ENCODE measurements at places on chromosomes 12 and 14. TPM values are rescaled to one million over a fixed set of nuclear protein-coding genes. Genes with fewer than 3 reads are reported as not detected.

The PAH gene
- not detected for total RNA-seq

The TSPAN8 gene
- total RNA-seq: not detected

The KRT85 gene
- total RNA-seq: not detected

The FGD6 gene
- total RNA-seq: 32.2 TPM

The GLIPR1L1 gene
- total RNA-seq: not detected

The SYCP3 gene
- not detected for total RNA-seq

- DNase-seq: no peak
Observed at GRCh38 chr12:94039914-94040313, 108.5 kb upstream of the PLXNC1 start.

DNA sequence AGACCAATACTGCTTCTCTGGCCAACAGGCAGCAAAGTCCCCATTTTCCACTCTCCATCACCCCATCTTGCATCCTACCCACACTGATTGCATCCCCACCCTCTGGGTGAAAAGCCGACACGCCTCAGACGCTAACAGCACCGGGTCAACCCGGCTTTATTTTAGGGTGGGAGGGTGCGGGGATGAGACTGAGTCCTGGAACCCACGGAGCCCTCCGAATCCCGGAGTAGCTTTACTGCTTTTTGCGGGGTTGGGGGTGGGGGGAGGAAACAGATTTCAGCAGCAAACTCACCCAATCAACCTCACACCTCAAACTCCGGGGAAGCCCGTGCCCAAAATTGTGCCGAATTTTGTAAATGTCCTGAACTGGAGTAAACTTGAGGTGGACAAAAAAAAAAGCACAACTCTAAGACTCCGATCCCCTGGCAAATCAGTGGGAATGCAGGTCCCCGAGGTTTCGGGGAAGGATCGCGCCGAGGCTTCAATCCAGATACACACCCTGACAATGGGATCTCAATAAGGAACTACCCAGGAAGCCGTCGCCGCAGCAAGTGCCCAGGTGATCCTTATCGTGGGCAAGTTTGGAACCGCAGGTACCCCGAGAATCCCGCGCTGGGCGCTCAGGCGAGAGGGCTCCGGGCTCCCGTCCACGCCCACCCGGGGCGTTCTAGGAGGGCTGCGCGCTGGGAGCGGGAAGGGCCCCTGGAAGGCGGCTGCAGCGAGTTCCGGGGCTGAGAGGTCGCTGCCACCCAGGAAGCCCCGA lies 1.1 kb downstream of the GCH1 start:
- DNase-seq: no peak

- no peak for DNase-seq
Observed at GRCh38 chr12:93137656-93138612, 208.8 kb upstream of the EEA1 start.

DNA sequence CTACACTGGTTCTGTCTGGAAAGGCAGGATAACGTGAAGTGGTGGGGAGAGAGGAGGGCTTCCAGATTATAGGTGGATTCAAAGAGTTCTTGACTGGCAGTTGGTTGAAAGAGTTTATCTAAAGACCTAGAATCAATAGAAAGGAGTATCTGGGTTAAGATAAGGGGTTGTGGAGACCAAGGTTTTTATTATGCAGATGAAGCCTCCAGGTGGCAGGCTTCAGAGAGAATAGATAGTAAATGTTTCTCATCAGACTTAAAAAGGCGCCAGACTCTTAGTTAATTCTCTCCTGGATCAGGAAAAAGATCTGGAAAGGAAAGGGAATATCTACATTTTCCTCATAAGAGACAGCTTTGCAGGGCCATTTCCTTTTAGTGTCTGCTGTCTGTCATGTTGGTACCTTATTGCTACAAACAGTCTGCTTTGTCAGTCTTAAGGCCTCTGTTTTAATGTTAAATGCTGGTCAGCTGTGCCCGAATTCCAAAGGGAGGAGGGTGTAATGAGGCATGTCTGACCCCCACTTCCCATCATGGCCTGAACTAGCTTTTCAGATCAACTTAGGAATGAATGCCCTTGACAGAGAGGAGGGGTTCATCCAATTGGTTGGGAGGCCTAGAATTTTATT lies 401.3 kb downstream of the FUT8 start:
- no peak for DNase-seq

DNA sequence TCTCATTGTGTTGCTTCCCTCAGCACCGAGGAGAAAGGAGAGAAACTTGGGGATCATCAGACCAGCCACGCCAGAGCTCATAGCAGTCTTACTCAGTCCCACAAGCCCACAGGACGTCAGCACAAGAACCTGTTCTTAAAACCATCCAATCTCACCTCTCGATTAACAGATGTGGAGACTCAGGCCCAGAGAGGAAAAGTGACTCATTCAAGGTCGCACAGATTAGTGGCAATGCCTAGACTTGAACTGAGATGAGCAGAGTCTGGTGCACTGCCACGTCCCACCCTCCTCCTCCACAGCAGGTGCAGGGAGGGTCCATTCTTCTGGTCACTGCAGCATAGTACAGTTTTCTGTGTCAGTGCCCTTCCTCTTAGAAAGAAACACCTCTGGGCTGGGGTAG lies 154.9 kb upstream of the PZP start:
- no peak for DNase-seq

DNA sequence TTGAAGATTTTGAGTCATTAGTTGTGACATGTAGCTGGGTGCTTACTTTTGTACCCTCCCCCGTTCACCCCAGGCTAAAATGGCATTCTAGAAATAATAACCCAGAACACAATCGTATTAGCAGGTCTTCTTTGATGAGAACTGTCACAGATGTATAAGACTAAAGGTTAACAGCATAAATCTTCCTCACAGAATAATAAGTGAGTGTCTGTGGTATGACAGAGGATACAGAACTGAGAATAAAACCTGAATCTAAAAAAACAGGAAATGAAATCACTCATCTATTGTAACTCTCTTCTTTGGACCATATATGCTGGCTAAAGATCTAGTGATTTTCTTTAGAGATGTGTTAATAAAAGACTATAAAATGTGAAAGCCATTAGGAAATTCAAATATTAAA lies 746.6 kb downstream of the LRFN5 start:
- DNase-seq: no peak

- no peak for DNase-seq
Observed at GRCh38 chr14:22671622-22672021, 27.5 kb upstream of the OR6J1 start.

DNA sequence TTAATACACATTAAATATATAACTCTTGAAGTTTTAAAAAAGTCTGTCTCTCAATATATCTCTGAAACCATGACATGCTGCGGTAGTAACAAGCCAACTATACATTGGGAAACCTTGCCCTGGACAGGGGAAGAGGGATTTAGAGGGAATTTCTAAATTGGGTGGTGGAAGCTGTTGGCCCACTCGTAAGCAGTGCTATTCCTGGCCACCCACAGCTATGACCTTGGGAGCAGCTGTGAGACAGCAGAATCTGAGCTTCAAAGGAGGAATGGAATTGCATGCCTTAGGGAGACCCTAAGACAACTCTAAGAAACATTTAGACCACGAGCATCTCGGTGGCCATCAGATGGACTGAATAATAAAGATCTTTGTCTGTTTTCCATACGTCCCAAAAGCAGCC lies 15.8 kb upstream of the GCH1 start:
- no peak for DNase-seq

GRCh38 chr12:18261273-18261672 lies at the start of gene PIK3C2G:
Gene PIK3C2G, plus strand, starts transcription at chr12:18261518. Its CDS starts 20,564 bp downstream, at chr12:18282082.
- DNase-seq: no peak

- DNase-seq: no peak
Observed at GRCh38 chr12:74781991-74782485, 244.4 kb downstream of the ATXN7L3B start.

DNA sequence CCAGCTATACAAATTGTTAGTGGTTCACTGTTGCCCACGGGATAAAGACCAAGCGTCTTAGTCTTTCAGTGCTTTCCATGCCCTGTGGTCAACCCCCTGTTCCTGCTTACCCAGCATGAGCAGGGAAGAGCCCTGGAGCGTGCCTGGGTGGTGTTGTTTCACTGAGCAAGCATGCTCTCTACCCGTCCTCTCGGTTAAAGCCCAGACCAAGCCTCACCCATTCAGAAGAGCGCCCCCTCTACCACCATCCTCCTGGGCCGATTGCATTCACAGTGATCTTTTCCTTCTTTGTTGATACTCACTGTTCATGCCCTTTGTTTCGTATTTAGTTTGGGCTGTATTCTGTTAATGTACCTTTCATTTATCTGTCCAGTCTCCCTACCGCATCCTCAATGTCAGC lies 25.1 kb downstream of the DYRK4 start:
- no peak for DNase-seq

- DNase-seq: no peak
Observed at GRCh38 chr12:109445191-109445609, 31.9 kb downstream of the KCTD10 start.

DNA sequence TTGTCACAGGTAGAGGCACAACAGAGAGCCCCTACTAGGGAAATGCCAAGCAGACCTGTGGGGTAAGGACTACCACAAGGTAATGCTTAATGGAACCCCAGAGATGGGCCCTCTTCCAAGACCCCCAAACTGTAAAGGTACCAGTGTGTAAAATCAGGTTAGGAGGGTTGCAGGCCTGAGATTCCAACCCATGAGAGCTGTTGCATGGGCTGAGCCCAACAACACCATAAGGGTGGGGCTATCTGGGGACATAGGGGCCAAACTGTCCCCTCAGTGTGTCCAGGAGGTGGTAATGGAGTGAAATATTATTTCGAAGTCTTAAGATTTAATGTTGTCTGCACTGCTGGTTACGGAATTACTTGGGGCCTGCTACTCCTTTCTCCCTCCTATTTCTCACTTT lies 620.2 kb downstream of the ETNK1 start:
- no peak for DNase-seq

DNA sequence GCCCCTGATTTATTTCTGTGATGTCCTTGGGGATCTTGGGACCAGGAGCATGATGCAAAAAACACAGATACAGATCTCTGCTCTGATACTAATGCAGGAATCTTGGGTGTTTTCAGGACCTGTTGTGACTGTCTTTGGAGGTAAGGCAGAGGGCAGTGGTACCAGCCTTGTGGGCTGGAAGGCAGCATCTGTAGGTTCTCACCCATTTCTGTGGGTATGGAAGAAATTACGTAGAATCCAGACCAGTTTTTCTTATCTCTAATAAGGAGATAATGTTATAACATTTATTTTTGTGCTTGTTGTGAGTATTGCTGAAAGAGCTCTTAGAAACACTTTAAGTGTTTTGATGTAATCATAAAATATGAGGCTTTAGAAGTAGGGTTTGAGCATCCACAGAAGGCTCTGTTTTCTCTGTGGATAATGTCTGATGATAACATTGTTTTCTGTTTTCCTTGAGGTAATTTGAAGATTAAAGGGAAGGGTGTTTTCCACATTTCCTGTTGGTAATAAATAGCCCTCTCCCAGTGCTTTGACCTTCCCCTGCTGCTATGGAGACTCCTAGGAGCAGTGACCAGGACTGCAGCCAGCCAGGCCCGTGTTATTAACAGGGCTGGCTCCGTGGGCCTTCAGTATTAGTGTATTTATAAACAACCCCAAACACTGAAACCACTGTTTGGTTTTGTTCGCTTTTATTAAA lies 9.4 kb upstream of the DCP1B start:
- DNase-seq: no peak

GRCh38 chr14:34065690-34066391 lies 115.0 kb upstream of the EGLN3 start:
- no peak for DNase-seq

GRCh38 chr14:105423488-105424195 lies 4.0 kb downstream of the MTA1 start:
- no peak for DNase-seq

DNA sequence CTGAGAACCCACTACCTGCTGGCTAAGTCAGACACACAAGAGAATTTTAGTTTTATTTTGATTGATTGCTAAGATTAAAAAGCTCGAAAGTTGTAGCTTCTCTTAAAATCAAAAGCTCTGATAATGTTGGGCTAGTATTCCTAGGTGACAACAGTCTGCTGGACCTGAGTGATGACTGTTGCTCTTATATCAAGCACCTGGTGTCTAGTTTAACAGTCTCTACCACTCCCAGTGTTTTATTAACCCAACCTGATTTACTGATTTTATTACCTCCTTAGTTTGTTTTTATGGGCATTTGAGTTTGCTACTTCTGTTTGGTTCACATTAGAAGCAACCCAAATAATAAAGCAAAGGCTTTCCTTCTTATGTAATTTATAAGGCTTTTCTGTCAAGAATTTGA lies 41.8 kb downstream of the ATP6V1D start:
- DNase-seq: no peak

- no peak for DNase-seq
Observed at GRCh38 chr12:26803552-26803951, 29.4 kb downstream of the ITPR2 start.

DNA sequence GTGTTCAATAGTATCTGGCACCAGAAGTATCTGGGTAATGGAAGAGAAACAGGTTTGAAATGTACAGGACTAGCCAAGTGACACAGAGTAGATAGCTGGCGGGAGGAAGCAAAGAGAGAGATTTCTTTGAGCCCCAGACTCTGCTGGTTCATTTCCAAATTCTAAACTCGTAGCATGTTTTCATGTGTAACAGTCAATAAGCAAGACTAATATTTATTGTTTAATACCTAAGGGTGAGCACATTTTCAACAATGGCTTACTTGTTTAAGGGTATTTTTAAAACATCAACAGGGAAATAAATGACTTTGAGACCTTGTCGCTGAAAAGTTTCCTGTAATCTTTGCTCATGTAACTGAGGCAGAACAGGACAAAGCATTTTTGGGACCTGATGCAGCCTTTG lies 11.8 kb upstream of the CCDC88C start:
- DNase-seq: no peak

DNA sequence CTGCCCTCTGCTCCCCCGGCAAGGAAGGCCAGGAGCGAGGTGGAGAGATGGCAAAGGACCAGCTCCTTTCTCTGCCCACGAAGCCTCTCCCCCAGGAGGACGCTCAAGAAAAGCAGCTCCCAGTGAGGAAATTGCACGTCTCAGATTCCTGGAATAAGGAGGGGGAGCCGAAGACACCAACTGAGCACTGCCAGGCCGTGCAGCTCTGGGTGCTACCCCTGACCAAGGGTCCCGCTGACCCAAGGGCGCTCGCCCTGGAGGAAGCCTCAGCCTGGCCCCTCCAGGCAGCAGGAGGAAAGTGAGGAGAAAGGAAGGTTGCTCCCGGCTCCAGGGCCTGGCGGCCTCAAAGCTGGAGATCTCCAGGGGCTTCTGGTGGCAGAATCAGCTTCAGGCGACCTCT lies 174.1 kb upstream of the SFSWAP start:
- no peak for DNase-seq

- no peak for DNase-seq
Observed at GRCh38 chr12:16605642-16606116, 283 bp downstream of the LMO3 start.

- DNase-seq: no peak
Observed at GRCh38 chr12:34287437-34287836, 265.1 kb downstream of the ALG10 start.

- DNase-seq: no peak
Observed at GRCh38 chr12:57154804-57155434, 7.5 kb upstream of the LRP1-AS start.

- no peak for DNase-seq
Observed at GRCh38 chr12:96140174-96140573, 54.0 kb upstream of the ELK3 start.

- no peak for DNase-seq
Observed at GRCh38 chr14:106694638-106695393, 1168.4 kb downstream of the TMEM121 start.

Data from epithelial cell of proximal tubule (primary cell).